ENCODE measurements at places on chromosomes 7 and 10.

GRCh38 chr7:81036057-81036456 is 117.2 kb upstream of the SEMA3C start:
- DNase-seq: no peak

DNA sequence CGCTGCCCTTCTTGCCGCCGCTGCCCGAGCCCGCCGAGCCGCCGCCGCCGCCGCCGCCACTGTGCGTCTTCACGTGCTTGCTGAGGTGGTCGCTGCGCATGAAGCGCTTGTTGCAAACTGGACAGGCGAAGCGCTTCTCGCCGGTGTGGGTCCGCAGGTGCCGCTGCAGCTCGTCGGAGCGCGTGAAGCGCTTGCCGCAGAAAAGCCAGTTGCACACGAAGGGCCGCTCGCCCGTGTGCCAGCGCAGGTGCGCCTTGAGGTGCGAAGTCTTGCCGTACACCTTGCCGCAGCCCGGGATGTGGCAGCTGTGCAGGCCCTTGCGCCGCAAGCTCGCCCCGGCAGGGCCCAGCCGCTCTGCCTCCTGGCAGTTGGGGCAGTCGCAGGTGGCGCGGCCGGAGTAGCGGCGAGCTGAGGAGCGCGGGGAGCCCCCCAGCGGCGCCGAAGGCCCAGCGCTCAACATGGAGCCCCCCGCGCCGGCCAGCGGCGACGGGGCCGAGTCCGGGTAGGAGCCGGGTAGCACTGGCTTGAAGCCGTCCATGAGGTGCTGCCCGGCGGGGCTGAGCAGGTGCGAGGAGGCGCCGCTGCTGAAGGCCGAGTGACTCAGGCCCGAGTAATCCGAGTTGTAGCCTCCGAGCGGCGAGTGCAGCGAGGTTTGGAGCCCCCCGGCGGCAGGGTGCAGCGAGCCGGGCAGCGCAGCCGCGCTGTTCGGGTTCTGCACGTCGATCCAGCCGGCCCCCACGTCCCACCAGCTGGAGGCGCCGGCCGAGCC is 2.1 kb downstream of the SP8 start:
- no peak for DNase-seq

DNA sequence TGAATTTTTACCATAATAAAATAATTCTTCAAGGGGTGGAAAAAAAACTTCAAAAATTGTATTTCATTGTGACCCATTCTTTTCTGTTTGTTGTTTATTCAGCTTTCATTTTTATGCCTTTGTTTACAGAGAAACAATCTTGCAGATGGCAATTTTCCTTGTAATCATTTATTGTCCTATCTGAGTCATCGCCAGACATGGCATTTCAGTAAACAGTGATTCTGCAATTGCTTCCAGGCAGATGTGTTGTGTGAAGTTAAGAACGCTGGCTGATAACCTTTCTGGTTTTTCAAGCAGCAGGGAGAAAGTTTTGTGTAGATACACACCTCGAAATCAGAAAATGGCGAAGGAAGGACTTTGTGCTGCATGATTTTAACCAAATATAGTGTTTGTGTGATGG is 80.7 kb upstream of the RPA3 start:
- no peak for DNase-seq

DNA sequence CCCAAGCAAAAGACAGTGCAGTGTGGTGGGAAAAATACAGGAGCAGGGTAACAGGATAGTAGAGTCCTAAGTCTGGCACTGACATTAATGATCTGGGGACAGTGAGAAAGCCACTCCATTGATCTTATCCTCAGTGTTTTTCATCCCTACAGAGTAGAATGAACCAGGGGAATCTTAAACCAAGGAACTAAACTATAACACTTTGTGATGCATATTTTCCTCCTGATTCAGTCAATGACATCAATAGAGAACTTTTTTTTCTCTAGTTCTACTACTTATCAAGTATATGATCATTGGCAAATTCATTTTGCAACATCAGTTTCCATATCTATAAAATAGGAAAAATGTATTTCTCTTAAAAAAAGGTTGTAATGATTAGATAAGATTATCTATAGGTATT is 151.1 kb downstream of the TMEM26 start:
- DNase-seq: no peak

DNA sequence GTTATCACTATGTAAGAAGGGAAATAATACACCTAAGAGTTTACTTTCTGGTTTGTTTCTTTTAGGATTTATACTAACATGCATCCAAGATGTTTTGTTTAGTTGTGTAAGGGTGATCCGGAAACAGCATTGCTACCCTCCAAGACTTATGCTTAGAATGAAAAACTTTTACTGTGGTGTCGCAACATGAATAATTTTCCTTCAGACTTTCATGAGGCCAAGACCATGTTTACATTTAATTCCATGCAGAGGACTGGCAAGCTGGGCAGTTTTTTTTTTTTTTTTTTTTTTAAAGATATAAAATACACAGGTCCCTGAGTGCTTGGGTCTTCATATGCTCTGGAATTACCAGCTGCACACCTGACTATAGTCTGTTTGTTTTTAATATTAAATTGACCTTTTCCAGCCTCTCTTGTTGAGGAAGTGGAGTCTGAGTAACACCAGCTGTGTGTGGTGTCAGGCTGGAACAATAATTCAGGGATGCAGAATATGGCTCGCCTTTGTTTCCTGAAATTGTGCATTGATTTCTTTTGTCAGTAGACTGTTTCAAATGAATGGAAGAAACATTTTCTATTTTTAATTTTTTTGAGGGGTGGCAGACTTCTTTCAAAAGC is 81.7 kb downstream of the ST7 start:
- DNase-seq: no peak

- peak; percentile 38 for DNase-seq
These were observed 117.2 kb downstream of the PIP4K2A start for GRCh38 chr10:22597138-22597537.

GRCh38 chr7:24052572-24053260 is 231.3 kb upstream of the NPY start:
- DNase-seq: no peak

DNA sequence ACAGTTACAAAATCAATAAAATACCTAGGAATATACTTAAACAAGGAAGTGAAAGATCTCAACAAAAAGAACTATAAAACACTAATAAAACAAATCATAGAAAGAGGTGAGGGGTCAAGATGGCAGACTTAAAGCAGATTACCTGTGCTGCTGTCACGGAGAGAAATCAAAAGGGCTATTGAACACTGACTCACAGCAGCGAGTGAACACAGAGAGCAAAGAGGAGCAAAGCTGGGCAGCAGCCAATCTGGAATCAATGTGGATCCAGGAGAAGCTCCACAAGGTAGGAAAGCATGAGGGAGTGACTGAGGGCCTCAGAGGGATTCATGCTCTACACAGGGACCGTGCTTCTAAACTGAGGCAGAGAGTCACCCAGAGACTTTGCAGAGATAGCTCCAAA is 562.0 kb upstream of the SEMA3D start:
- DNase-seq: no peak

DNA sequence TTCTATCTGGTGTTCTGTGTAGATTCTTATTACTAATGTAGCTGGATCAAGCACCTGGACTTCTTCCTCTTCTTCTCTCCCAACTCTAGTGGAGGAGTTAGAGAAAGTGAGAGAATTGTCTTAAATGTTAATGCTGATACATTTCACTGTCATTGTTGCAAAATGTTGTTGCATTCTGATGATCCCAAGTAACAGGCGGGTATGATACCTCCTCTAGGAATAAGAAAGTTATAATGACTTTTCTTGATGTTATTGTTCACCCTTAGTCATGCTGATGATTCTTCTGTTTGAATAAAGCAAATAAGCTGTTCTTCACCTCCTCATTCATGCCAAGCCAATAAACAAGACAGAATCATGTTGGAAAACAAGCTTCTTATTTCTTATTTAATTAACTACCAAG is 9.1 kb downstream of the CHRM2 start:
- no peak for DNase-seq

GRCh38 chr7:149669121-149669818 is 104.1 kb downstream of the ZNF467 start:
- DNase-seq: peak; percentile 32

GRCh38 chr7:115721293-115722217 is 309.0 kb downstream of the TFEC start:
- no peak for DNase-seq

GRCh38 chr7:89183712-89184111 is 388.2 kb upstream of the TEX47 start:
- DNase-seq: no peak

GRCh38 chr7:133077394-133077793 is 4.5 kb downstream of the CHCHD3 start:
- no peak for DNase-seq

DNA sequence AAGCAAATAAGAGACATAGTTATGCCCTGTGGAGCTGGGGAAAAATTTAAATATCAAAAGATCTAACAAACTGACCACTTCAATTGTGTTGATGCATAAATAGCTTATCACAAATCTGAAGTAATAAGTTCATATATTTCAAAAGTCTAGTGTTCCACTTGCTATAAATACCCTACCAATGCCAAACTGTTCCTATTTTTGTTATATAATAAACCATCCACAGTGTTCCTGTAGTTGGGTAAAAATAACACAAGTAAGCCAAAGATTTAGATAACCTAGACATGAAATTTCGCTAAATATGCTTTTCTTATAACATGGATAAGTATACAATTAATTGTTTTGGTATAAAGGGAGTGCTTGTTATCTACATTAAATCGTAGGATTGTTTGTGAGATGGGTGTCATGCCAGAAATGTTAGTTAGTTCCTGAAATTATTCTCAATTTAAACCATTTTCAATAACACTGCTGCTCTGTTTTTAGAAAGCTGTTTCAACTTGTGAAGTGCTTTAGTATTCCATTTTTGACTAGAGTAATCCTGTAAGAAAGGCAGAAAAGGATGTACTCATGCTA is 85.5 kb downstream of the CACNA2D1 start:
- DNase-seq: no peak

DNA sequence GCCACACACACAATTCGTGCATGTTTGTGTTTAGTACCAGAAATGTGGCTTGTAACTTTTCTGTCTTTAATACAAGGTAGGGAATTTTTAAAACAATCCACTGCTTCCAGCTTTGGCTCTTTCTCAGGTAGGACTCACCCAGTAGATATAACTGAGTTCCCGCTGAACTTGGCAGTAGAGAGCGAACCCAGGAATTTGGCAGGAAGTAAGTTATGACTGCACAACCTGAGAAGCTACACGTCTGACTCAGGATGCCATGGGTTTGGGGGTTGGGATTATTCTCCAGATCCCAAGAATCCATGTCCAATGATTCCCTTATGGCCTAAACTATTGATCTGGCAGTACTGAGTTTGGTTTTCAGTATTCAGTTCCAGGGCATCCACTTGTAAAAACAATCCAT is 499.7 kb downstream of the CALN1 start:
- no peak for DNase-seq

- DNase-seq: no peak
These were observed 65.7 kb upstream of the KMT2C start for GRCh38 chr7:152501506-152501905.

GRCh38 chr7:130086938-130087337 is 16.6 kb downstream of the KLHDC10 start:
- no peak for DNase-seq

GRCh38 chr7:2359610-2360009 is 5.0 kb downstream of the EIF3B start:
- DNase-seq: no peak

- DNase-seq: no peak
These were observed 73.9 kb downstream of the SH3PXD2A start for GRCh38 chr10:103781329-103782061.
